ENCODE measurements at places on chromosomes 11 and 22. TPM values are rescaled to one million over a fixed set of nuclear protein-coding genes. Genes with fewer than 3 reads are reported as not detected.

DNA sequence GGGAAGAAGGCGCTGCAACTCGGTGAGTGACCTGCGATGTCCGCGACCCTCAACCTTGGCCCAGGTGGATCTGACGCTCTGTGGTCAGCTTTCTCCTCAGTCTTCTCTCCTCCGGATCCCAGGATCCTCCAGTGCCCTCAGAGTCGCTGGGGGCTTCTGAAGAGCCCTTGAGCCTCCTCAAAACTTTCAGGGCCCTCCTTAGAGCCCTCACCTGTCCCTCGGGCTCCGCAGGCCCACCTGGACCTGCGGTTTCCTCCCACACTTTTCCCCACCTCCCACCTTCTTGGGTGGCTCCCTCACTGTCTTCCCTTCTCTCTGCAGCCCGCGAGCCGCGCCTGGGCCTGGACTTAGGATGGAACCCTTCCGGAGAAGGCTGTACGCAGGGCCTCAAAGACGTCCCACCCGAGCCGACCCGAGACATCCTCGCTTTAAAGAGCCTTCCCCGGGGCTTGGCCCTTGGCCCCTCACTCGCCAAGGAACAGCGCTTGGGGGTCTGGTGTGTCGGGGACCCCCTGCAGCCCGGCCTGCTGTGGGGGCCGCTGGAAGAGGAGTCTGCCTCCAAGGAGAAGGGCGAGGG, 335 bp downstream of the ZNF408 start:
- H3K27ac ChIP-seq, result peak overlapping the region; percentile 90
- H3K36me3 ChIP-seq, result peaks cover 50% of the 10 kb centered on the region
- peak overlapping the region; percentile 100 for H3K4me3 ChIP-seq
- peak; percentile 86 for DNase-seq

DNA sequence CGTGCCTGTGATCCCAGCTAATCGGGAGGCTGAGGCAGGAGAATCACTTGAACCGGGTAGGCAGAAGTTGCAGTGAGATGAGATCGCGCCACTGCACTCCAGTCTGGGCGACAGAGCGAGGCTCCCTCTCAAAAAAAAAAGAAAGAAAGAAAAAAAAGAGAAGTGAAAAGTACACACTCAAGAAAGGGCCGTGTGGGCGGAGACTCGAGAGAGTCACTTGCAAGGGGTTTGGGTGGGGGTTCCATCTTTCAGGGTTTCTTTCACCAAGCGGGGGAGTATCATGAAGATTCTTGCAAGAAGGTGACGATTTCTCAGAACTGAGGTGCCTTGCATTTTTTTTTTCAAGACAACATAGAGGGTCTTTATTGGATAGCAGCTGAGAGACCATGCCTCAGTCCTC, 4.0 kb upstream of the IFITM5 start:
- no peak overlapping the region for H3K27ac ChIP-seq
- peak; percentile 79 for DNase-seq

DNA sequence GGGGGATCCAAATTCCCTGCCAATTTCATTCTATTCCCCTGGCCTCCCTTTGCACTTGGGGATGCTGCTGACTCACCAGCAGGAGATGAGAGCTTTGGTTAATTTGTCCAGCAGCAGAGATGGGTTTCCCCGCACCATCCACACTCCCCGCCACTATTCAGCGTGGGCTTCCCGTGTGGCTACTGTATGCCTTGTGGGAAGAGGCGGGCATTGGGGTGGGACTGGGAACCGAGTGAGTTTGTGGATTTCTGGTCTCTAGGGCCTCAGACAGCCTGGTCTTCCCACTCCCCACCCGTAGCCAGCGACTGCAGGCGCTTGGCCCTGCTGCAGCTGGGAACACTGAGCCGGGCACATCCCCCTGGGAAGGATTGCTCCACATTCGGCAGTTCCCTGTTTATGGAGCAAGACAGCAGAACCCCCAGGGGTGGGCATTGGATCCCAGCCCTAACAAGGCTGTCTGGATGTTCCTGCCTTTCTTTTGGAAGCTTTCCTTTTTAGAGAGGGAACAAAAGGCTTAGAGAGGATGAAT, 23.4 kb downstream of the KIAA1671 start:
- peaks cover 23% of the 10 kb centered on the region for H3K4me1 ChIP-seq
- DNase-seq, result no peak
- no peak overlapping the region for H3K27ac ChIP-seq
- no peaks in the 10 kb centered on the region for H3K27me3 ChIP-seq

The OR4X1 gene
- not detected for total RNA-seq

The LRRC55 gene
- 1.4 TPM for total RNA-seq

Measured in spleen (tissue), 13 donors.